ENCODE measurements at places on chromosomes 2 and 18. TPM values are rescaled to one million over a fixed set of nuclear protein-coding genes. Genes with fewer than 3 reads are reported as not detected.

MAP3K19 gene
- not detected for polyA plus RNA-seq

CHMP3 gene
- 145 TPM for polyA plus RNA-seq

SFTPB gene
- polyA plus RNA-seq, result not detected

CERKL gene
- 0.04 TPM for polyA plus RNA-seq

SPP2 gene
- polyA plus RNA-seq, result not detected

SLC11A1 gene
- polyA plus RNA-seq, result 0.23 TPM

TMEM247 gene
- polyA plus RNA-seq, result not detected

TNP1 gene
- polyA plus RNA-seq, result not detected

CASP10 gene
- 1.0 TPM for polyA plus RNA-seq

MARCHF4 gene
- polyA plus RNA-seq, result 10.0 TPM

ANKRD53 gene
- polyA plus RNA-seq, result 0.36 TPM

SERPINB10 gene
- 0.85 TPM for polyA plus RNA-seq

DNA sequence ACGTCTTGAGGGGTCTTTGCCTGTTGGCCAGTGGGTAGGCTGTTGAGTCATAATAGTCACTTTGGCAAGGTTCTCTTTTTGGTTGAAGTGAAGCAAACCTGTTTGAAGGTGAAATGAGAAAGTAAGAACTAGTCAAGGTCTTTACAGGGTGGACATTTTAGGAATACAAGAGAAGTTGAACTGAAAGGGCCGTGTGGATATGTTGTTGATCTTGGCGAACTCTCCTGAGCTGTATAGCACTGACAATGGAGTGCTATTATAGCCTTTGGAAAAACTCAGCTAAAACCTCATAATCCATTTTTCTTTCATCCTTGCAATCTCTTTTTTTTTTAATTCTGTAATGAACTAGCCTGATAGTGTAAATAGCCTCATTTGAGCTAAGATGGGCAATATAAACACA lies 248.1 kb downstream of the MEIS1 start:
- DNase-seq, result no peak

DNA sequence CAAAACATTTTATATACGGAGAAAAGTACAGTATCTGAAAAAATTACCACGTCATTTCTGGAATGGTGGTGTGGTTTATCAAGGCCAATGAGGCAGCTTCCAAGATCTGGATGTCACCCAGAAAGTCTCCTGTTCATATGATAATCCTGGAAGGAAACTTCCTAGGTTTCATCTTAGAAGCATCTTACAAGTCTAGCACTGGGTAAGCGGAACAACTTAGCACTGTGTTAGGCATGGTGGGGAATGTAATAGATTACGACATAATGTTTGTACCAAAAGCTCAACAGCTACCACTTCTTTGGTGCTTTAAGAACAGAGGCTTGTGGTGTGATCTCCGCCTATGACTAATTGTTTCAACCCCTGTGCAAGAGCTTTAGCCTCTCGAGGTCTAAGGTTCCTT lies 63.1 kb upstream of the LYPD1 start:
- DNase-seq, result no peak

DNA sequence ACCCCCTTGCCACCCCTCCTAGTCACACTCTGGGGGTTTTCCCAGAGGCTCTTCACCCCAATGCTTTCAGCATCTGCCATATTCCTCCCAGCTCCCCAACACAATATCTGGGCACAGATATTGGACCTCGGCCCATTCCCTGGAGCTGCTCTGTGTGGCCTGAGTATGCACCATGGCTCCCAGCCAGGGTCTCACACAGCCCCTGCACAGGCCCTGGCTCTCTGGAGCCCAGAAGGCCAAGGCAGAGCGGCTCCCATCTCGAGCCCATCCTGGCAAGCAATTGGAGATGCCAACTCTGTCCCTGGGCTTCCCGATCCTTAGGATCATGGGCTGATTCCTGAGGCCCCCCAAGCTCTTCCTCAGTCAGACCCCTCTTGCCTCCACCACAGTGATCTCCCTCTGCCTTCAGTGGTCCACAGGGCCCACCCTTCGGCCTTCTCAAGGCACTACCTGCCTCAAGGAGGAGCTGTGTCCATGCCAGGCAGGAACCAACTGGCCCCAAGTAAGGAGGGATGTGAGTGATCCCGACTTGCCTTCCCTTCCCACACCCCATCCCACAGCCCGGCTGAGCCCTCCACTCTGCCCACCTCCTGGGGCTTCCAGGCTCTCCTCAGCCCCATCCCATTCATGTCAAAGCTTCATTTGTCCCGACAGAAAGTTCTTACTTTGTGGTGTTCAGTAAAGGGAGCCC lies 62.7 kb downstream of the ADD2 start:
- no peak for DNase-seq

GRCh38 chr2:195434346-195434745 lies 222.7 kb upstream of the SLC39A10 start:
- no peak for DNase-seq

- no peak for DNase-seq
These were observed 49.9 kb downstream of the TMEM18 start for GRCh38 chr2:627340-627709.

- DNase-seq, result no peak
These were observed 207.4 kb downstream of the FHOD3 start for GRCh38 chr18:36504928-36505327.

GRCh38 chr18:35345460-35345921 lies 1.3 kb upstream of the ZNF24 start:
- no peak for DNase-seq

- no peak for DNase-seq
These were observed 64.5 kb downstream of the TWIST2 start for GRCh38 chr2:238912228-238912915.

GRCh38 chr2:1990724-1991123 lies 246.4 kb upstream of the PXDN start:
- no peak for DNase-seq

DNA sequence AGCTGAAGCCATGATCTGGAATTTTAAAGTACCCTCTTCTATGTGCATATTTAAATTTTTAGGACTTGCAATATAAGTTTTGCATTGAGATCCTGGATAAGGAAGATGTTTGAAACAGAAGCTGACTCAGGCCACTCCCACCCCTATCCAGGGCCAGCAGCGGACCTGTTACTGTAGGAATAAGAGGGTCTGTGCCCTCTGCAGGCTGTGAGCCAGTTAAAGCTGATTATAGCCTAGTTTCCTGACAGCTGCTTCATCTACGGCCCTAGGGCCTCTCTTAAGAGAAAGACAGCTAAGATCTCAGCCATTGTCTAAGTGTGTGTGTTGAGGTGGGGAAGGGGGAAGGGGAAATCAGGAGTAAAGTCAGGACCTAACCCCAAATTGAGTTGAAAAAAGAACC lies 234.0 kb downstream of the HAUS1 start:
- no peak for DNase-seq

DNA sequence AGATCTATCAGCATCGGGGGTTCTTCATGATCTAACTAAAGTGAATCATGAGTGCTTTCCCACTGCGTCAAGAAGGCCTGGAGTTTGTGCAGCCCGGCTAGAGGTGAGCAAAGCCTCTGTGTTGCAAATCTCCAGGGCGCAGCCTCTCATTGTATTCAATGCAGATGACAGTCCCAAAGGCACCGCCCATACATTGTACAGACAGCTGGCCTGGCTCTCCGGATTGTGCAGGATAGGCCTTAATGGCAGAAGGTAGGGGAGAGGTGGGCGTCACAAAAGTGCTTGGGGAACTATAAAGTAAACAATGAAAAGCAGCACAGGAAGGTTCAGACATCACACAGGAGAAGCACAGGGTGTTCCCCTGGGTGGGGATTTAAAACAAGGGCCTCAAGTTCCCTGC lies 907 bp upstream of the GYPC start:
- DNase-seq, result no peak

GRCh38 chr2:96514521-96514920 lies 9.4 kb upstream of the NEURL3 start:
- no peak for DNase-seq

DNA sequence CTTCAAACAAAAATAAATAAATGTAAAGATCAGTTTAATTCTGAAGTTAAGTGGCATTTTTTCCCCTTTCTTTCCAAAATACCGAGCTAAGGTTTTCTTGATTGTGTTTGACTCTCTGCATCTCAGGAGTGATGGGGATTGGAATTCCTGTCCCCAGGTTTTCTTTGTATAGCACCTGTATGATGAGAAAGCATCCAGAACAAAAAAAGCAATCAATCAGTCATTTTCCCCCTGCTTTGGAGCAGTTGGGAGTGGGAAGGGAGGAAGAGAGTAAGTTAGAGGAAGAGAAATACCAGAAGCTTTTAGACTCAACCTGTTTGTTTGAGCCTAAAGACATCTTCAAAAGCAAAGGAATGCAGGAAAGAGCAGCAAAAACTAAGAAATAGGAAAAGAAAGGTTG lies 88.5 kb downstream of the RIF1 start:
- no peak for DNase-seq

- DNase-seq, result no peak
These were observed 18.8 kb upstream of the RHOB start for GRCh38 chr2:20427931-20428526.

DNA sequence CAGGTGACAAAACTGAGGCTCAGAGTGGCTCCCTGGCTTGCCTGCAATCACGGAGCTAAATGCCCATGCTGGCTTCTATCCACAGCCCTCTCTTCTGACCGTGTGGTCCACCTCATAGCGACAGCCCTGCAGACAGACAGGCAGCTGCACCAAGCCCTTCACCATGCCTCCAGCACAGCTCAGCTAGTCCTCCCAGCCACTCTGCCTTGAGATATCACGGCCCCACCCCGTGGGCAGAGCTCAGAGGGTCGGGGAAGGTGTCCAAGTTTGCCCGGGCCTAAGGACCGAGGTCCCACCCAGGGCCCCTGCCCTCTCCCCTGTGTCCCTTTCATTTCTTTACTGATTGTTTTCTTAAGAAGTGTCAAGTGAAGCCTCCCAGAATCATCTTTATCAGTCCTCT lies 128.2 kb upstream of the GLI2 start:
- DNase-seq, result no peak

GRCh38 chr2:25619185-25619584 lies 54.2 kb downstream of the DTNB start:
- no peak for DNase-seq

- DNase-seq, result no peak
These were observed 793.5 kb upstream of the CHAC2 start for GRCh38 chr2:52974127-52974526.

Data from BJ (cell line).